ENCODE measurements at places on chromosomes 2 and 18.

GRCh38 chr2:10905006-10905861 is 6.5 kb upstream of the KCNF1 start:
- DNase-seq, result no peak

- no peak for DNase-seq
Observed at GRCh38 chr2:73701968-73702665, 35.0 kb downstream of the TPRKB start.

GRCh38 chr2:236403125-236403524 is 138.9 kb upstream of the ASB18 start:
- DNase-seq, result no peak

- no peak for DNase-seq
Observed at GRCh38 chr2:201237486-201238123, 22.7 kb upstream of the CASP8 start.

- DNase-seq, result no peak
Observed at GRCh38 chr2:212146416-212146815, 392.2 kb downstream of the ERBB4 start.

- no peak for DNase-seq
Observed at GRCh38 chr2:205524656-205525055, 157.6 kb upstream of the NRP2 start.

Data from NCI-H446 (cell line).